Right atrium auricular region (tissue), 2 donors: ENCODE measurements at places on chromosomes 7 and 10. TPM values are rescaled to one million over a fixed set of nuclear protein-coding genes. Genes with fewer than 3 reads are reported as not detected.

GRCh38 chr7:52670608-52671225 is 364.7 kb upstream of the POM121L12 start:
- no peaks in the 10 kb centered on the region for H3K36me3 ChIP-seq
- no peak for DNase-seq
- no peaks in the 10 kb centered on the region for H3K4me1 ChIP-seq
- H3K27ac ChIP-seq: no peak overlapping the region

DNA sequence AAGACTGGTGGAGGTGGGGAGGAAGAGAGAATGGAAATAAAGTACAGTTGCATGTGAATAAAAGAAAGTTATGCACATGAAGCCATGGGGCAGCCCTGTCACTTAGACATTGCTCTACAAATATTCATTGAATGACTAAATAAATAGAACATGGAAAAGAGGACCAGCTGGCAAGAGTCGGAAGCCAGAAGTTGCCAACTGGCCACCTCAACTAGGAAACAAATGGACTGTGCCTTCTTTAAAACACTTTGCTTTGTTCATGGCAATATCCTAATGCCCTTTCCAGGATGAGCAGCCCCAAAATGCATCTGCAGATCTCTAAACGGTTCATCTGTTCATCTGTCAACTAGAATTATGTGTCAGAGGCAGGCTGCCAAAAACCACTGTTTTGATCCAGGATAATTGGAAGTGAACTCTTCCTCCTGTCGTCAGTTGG is 157.3 kb downstream of the NOC3L start:
- no peaks in the 10 kb centered on the region for H3K4me1 ChIP-seq
- H3K36me3 ChIP-seq: no peaks in the 10 kb centered on the region
- H3K27me3 ChIP-seq: no peaks in the 10 kb centered on the region
- DNase-seq: no peak
- no peak overlapping the region for H3K4me3 ChIP-seq

GRCh38 chr10:71845410-71846405 is 5.3 kb downstream of the PSAP start:
- H3K4me1 ChIP-seq: no peaks in the 10 kb centered on the region
- H3K4me3 ChIP-seq: no peak overlapping the region

GRCh38 chr10:124359336-124359832 is 59.3 kb downstream of the OAT start:
- H3K4me3 ChIP-seq: no peak overlapping the region
- DNase-seq: no peak
- H3K4me1 ChIP-seq: no peaks in the 10 kb centered on the region
- no peaks in the 10 kb centered on the region for H3K36me3 ChIP-seq

- no peak overlapping the region for H3K4me3 ChIP-seq
- no peak for DNase-seq
- no peaks in the 10 kb centered on the region for H3K36me3 ChIP-seq
- no peak overlapping the region for H3K27ac ChIP-seq
- H3K4me1 ChIP-seq: no peaks in the 10 kb centered on the region
- no peaks in the 10 kb centered on the region for H3K27me3 ChIP-seq
Measured at GRCh38 chr10:90526721-90527120, 331.1 kb downstream of the HTR7 start.

- no peak overlapping the region for H3K4me3 ChIP-seq
- H3K27ac ChIP-seq: no peak overlapping the region
- no peaks in the 10 kb centered on the region for H3K36me3 ChIP-seq
- H3K4me1 ChIP-seq: no peaks in the 10 kb centered on the region
- H3K27me3 ChIP-seq: no peaks in the 10 kb centered on the region
- no peak for DNase-seq
Measured at GRCh38 chr10:108582387-108582786, 1340.9 kb downstream of the XPNPEP1 start.

- peak overlapping the region; percentile 75 for H3K27ac ChIP-seq
- H3K36me3 ChIP-seq: no peaks in the 10 kb centered on the region
- no peak for DNase-seq
- peaks cover 39% of the 10 kb centered on the region for H3K4me1 ChIP-seq
- H3K4me3 ChIP-seq: no peak overlapping the region
Measured at GRCh38 chr10:10829576-10829975, 188.1 kb upstream of the CELF2 start.

- no peak for DNase-seq
- no peaks in the 10 kb centered on the region for H3K27me3 ChIP-seq
- no peak overlapping the region for H3K27ac ChIP-seq
Measured at GRCh38 chr7:3153118-3153517, 109.5 kb upstream of the CARD11 start.

DNA sequence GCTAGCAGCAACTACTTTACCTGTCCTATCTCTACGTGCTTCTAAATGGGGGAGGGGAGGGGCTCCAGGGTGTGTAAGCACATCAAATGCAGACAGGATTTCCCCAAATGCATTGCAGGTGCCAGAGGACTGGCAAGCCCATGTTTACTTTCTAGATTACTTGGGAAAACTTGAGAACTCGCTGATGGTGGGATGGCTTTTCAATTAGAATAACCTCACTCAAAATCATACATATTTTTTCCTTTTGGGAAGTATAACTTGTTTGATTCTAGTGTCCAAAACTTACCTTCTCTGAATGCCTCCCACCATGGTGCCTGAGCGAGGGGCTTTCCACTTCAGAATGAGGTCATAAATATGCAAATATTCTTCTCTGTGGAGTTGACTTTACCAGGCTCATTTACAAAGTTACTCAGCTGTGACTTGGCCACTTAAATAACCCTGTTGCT is 191.3 kb upstream of the RHOBTB1 start:
- no peak overlapping the region for H3K27ac ChIP-seq
- no peaks in the 10 kb centered on the region for H3K36me3 ChIP-seq
- DNase-seq: no peak
- H3K4me3 ChIP-seq: no peak overlapping the region

- DNase-seq: no peak
- H3K27me3 ChIP-seq: no peaks in the 10 kb centered on the region
- no peaks in the 10 kb centered on the region for H3K36me3 ChIP-seq
- H3K4me3 ChIP-seq: no peak overlapping the region
- peak overlapping the region; percentile 19 for H3K27ac ChIP-seq
Measured at GRCh38 chr7:37349979-37350590, 98.6 kb downstream of the ELMO1 start.

GRCh38 chr7:1924258-1924817 is 254.3 kb downstream of the ELFN1 start:
- no peak overlapping the region for H3K4me3 ChIP-seq
- H3K36me3 ChIP-seq: no peaks in the 10 kb centered on the region
- no peaks in the 10 kb centered on the region for H3K27me3 ChIP-seq
- no peak overlapping the region for H3K27ac ChIP-seq
- no peaks in the 10 kb centered on the region for H3K4me1 ChIP-seq

GRCh38 chr10:93837822-93838221 is 56.0 kb upstream of the SLC35G1 start:
- H3K4me1 ChIP-seq: no peaks in the 10 kb centered on the region
- DNase-seq: no peak
- no peaks in the 10 kb centered on the region for H3K36me3 ChIP-seq

- no peak overlapping the region for H3K27ac ChIP-seq
- no peaks in the 10 kb centered on the region for H3K4me1 ChIP-seq
- no peaks in the 10 kb centered on the region for H3K36me3 ChIP-seq
- H3K27me3 ChIP-seq: no peaks in the 10 kb centered on the region
- H3K4me3 ChIP-seq: no peak overlapping the region
Measured at GRCh38 chr7:73342645-73343044, 14.7 kb downstream of the FKBP6 start.

DNA sequence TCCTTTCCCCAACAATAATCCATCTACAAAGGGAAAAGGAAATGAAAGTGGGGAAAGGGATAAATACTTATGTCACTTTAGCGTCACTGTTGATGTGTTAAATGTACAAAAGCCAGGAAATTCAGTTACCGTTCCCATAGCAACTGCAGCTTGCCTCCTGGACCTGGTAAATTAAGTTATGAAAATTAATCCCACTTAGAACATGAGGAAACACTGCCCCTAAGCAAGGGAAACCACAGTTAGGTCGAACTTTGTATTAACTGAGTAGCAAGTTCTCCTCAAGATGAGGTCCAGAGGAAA is 338.2 kb upstream of the AOAH start:
- H3K4me1 ChIP-seq: no peaks in the 10 kb centered on the region
- no peak for DNase-seq
- no peaks in the 10 kb centered on the region for H3K36me3 ChIP-seq
- H3K27ac ChIP-seq: no peak overlapping the region

- no peak overlapping the region for H3K4me3 ChIP-seq
- no peak for DNase-seq
- no peaks in the 10 kb centered on the region for H3K27me3 ChIP-seq
- no peaks in the 10 kb centered on the region for H3K4me1 ChIP-seq
- H3K27ac ChIP-seq: no peak overlapping the region
Measured at GRCh38 chr10:47114680-47115186, 185.3 kb upstream of the GDF10 start.

GRCh38 chr10:102157224-102157623 is 5.0 kb downstream of the NOLC1 start:
- no peaks in the 10 kb centered on the region for H3K4me1 ChIP-seq
- no peak overlapping the region for H3K27ac ChIP-seq
- no peak for DNase-seq
- no peak overlapping the region for H3K4me3 ChIP-seq

DNA sequence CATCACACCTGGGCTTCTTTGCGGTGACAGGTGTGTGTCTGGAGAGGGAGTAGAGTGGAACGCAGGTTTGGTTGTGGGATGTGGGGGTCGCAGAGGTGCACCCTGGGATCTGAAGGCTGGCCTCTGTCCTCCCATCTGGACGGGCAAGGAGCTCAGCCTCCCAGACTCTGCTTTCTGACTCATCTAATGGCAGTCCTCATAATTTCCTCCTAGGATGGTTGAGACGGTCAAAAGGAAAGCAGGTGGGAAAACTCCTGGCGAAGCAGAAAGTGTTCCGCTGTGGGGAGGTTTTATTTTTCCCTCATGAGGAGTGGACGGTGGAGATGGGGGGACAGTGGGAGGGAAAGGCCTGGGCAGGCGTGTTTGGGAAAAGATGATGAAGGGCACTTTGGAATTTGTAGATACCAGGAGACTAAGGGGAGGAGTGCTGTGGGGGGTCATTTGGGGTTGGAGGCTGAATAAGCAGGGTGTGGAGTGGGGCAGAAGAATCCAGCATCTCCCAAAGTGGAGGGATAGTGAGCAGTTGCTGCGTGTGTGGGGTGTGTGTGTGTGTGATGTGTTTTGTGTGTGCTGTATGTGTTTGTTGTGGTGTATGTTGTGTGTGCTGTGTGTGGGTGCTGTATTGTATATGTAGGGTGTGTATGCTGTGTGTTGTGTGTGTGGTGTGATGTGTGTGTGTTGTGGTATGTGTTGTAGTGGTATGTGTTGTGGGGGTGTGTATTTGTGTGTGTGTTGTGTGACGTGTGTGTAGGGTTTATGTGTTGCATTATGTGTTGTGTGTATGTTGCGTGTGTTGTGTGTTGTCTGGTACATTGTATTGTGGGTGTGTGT is 97.2 kb upstream of the PODXL start:
- H3K27me3 ChIP-seq: no peaks in the 10 kb centered on the region
- H3K36me3 ChIP-seq: no peaks in the 10 kb centered on the region
- no peak overlapping the region for H3K4me3 ChIP-seq
- no peak overlapping the region for H3K27ac ChIP-seq
- no peaks in the 10 kb centered on the region for H3K4me1 ChIP-seq
- no peak for DNase-seq

GRCh38 chr10:108735380-108735779 is 1187.9 kb downstream of the XPNPEP1 start:
- no peaks in the 10 kb centered on the region for H3K27me3 ChIP-seq
- no peak overlapping the region for H3K27ac ChIP-seq
- H3K4me3 ChIP-seq: no peak overlapping the region

- no peak for DNase-seq
- no peak overlapping the region for H3K4me3 ChIP-seq
- no peaks in the 10 kb centered on the region for H3K27me3 ChIP-seq
Measured at GRCh38 chr10:48697821-48698764, 13.4 kb downstream of the WDFY4 start.

SDK1 gene
- total RNA-seq: 3.1 TPM

FRMD4A gene
- total RNA-seq: 15.9 TPM

VENTX gene
- 0.44 TPM for total RNA-seq

NKX1-2 gene
- total RNA-seq: not detected

C7orf33 gene
- not detected for total RNA-seq

PVRIG gene
- not detected for total RNA-seq

PKD2L1 gene
- not detected for total RNA-seq

RPEL1 gene
- total RNA-seq: not detected

TWIST1 gene
- total RNA-seq: 6.2 TPM
